ENCODE measurements at places on chromosomes 13 and 19.

DNA sequence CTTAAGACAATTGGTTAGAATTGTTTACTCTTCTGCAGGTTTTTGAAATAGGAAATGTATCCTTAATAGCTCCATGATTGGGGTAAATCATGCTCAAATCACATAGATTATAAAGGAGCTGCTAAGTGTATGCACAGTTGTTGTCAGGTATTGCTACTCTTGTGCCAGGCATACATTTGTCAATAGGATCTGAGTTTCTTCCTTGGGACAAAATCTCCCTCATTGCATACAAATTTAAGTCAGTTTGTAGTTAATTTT is 109.3 kb upstream of the MLNR start:
- no peak for DNase-seq

DNA sequence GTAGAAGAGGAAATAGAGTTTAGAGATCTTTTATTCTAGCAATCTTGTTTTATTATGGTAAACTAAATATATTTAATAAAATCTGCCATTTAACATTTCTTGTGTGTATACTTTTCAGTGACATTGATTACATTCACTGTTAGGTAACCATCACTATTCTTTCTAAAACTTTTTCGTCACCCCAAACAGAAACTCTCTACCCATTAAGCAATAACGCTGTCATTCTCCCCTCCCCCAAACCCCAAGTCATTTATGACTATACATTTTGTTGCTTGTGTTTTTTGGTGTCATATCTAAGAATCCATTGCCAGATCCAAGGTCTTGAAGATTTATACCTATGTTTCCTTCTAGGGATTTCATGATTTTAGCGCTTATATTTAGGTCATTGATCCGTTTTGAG is 10.6 kb downstream of the URI1 start:
- no peak for DNase-seq

DNA sequence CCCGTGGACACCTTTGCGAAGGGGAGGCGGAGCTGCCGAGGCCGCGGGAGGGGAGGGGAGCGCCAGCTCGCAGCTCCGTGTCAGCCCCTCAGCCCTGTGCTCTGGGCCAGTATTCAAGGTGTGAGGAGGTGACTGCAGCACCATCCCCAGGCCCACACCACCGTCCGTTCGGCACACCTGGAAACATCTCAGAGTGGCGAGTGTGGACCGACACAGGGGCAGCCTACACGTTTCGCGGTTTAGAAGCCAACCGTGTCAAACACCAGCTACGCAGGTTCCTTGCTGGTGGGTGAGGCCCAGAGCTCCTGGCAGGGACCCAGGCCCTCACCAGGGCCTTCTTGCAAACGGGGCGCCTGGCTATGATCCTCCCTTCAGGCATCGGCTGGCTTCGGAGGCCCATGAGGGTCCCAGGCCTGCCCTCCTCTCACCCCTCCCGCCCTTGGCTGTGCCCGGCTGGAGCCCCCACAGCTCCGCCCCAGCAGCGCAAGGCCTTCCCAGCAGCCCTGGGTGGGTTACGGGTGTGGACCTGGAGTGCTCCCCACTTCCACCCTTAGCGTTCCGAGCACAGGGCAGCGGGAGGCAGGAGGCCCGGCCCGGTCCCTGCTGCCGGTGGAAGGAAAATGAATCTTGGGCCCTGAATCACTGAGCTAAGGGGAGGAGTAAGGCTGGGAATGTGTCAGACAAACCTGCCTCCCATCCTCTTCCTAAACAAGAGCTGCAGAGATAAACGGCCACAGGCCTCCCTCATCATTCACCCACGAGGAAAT is 1.2 kb downstream of the C13orf46 start:
- no peak for DNase-seq

GRCh38 chr13:88896466-88896865 is 1225.3 kb downstream of the SLITRK5 start:
- no peak for DNase-seq

GRCh38 chr13:111584101-111584672 is 263.7 kb downstream of the TEX29 start:
- no peak for DNase-seq

All from ecto neural progenitor cell (in vitro differentiated cells).